ENCODE measurements at places on chromosomes 16 and 17.

DNA sequence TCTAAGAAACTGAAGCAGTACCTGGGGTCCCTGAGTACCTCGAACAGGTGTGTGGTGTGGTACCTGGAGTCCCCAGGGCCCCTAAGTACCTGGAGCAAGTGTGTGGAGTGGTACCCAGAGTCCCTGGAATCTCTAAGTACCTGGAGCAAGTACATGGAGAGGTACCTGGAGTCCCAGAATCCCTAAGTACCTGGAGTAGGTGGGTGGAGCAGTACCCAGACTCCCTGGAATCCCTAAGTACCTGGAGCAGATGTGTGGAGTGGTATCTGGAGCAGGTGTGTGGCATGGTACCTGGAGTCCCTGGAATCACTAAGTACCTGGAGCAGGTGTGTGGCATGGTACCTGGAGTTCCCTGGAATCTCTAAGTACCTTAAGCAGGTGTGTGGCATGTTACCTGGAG is 22.5 kb upstream of the MED9 start:
- no peak for DNase-seq

DNA sequence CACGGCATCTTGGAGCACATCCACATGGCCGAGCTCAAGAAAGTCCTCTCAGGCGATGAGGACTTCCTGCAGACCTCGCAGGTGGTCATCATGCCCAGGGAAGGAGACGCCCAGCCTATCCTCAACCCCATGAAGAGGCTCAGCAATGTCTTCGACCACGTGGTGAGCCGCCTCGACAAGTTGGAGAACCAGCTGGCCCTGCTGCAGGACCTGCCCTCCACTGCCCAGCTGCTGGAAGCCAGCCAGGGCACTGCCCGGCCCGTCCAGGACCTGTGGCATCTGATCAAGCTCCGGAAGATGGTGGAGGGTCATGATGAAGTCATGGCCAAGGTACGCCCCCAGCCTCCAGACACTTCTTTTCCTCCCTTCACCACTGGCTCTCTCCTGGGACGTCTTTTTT is 440 bp downstream of the C16orf96 start:
- no peak for DNase-seq

GRCh38 chr17:81336296-81336929 is 41.3 kb upstream of the SLC38A10 start:
- no peak for DNase-seq

GRCh38 chr16:19644877-19645276 is 73.2 kb downstream of the KNOP1 start:
- DNase-seq = no peak

DNA sequence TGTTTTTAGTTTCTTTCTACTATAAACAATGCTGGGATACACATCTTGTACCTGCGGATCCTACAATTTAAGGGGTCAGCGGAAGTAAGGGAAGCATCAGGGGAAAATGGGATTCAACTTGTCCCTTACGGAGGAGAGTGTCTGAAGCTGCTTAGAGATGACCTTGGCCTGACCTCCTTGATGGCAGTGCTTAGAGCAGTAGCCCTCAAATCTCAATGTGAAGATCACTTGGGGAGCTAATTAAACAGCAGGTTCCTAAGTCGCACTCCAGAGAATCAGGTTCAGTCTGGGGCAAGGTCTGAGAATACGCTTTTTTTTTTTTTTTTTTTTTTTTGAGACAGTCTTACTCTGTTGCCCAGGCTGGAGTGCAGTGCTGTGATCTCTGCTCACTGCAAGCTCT is 9.6 kb upstream of the METTL16 start:
- DNase-seq = no peak

GRCh38 chr17:10046786-10047785 is 142.0 kb upstream of the RCVRN start:
- no peak for DNase-seq

Measured in neural progenitor cell (in vitro differentiated cells).